ENCODE measurements at places on chromosomes 3 and 15.

- DNase-seq = no peak
These were observed 15.7 kb downstream of the UBAP1L start for GRCh38 chr15:65099336-65099735.

DNA sequence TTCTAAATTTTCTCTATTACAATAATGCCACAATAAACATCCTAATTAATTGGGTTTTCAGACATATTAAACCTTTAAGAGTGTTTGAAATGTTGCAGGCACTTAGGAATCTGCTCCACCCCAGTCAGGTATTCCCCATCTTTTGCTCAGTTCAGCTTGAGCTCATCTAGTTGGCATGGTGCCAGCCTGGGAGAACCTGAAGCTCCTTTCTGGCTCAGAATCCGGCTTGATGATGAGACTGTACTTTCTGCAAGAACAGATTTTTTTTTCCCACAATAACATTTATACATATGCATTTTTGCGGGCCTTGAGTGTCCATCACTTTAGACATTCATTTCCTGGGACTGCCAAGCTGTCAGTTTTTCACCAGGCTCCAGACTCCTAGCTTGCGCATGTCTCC, 7.7 kb upstream of the OXSR1 start:
- DNase-seq = no peak

DNA sequence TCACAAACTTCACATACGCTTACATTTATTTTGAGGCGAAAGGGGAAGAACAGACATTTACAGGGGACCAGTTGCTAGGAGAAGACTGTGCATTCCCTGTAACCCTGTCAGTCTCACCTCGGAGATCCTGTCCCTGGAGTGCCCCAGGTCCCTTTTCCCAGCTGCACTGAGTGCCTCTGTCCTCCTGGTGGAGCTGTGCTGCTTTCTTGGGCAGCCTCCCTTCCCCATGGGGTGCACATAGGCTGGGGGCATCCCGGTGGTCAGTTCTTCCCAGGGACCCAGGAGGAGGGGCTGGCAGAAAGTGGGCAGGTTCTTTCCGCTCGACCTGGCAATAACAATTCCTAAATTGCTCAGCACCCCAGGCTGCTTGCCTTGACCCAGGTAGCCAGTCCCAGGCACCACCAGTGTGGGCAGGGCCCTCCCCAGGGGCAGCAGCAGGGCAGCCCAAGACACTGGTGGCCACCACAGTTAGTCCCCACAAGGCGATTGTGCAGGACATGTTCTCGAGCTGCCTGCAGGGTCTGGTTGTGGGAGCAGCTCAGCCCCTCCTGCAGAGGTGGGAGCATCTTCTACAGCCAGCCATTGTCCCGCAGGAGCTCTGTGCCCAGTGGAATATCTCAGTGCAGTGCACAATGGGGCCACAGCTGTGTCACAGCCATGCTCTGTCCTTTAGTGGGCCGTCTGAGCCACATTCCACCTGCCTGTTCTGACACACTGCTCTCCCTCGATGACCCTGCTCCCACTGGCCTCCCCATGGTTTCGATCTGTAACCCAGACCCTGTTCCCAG, 36.3 kb downstream of the APBA2 start:
- DNase-seq = no peak

GRCh38 chr3:113684271-113684819, 12.1 kb downstream of the USF3 start:
- no peak for DNase-seq

DNA sequence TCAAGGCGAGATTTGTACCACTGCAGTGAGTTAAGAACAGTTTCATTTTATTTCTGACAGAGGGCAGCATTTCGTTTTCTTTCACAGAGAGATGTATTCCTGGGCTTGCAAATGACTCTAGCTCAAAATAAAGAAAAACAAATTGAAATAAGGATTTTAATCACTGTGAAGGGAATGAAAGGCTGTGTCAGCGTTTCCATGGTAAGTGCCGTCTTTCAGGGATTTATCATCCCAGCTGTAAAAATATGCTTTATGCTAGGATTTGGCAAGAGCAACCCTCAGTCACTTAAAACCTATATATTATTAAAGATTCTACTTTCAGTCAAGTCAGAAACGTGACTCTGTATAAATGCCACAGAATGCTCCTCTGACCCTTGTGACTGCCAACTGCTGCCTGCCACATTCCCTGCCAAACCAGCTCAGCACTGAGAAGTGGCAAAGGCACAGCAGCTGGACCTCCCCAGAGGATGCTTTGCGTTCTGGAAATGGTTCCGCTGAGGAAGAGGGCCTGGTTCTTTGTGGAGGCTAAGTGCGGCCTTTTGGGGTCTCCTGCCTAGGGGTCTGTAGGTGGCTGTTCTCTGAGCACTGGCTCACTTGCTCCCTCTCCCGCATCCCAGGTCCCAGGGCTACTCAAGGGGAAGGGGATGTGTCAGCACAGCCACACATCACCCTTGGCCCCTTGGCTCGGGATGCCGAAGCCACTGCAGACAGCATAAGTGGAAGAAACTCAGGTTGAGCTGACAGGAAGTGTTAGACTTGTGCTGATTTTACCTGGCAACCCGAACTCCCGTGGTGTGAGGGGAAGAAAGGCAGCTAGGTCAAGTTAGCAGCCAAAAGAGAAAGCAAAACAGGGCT, 56.6 kb upstream of the POMGNT2 start:
- peak; percentile 41 for DNase-seq

- DNase-seq = no peak
These were observed 28.1 kb downstream of the ZXDC start for GRCh38 chr3:126447456-126448106.

- DNase-seq = no peak
These were observed 139.3 kb downstream of the SERPINI1 start for GRCh38 chr3:167874671-167875372.
